ENCODE measurements at places on chromosomes 12 and 14.

GRCh38 chr14:72567226-72567625 lies 326.7 kb downstream of the DPF3 start:
- DNase-seq, result no peak

DNA sequence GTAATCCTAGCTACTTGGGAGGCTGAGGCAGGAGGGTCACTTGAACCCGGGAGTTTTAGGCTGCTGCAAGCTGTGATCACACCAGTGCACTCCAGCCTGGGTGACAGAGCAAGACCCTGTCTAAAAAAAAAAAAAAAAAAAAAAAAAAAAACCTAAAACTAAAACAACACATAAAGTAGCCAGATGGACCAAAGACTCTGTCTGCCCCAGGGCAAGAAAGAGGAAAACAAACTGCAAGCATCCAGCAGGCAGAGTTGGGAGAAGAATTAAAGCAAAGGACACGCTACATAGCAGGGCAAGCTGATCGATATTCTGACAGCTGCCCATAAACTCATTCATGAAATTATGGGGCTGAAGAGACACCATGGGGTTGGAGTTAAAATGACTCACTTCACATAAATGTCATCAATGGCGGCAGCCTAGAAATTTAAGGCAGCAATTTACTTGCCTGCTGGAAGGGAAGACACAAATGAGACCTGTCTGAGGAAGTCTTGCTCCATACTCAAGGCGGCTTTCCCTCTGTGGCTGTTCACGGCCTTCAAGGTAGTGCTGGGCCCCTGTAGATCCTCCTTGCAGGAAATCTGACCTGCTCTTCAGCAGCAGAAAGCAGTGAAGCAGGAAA lies 259.1 kb upstream of the FKBP4 start:
- no peak for DNase-seq

DNA sequence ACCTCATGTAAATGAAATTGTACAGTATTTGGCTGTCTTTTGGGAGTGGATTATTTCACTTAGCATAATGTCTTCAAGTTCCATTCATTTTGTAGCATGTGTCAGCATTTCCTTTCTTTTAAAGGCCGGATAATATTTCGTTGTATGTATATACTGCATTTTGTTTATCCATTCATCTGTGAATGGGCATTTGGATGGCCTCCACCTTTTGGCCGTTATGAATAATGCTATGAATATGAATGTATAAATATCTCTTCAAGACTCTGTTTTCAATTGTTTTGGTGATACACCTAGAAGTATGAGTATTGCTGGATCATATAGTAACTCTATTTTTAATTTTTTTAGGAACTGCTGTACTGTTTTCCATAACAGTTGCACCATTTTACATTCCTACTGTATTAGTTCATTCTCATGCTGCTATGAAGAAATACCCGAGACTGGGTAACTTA lies 164.9 kb downstream of the DYRK2 start:
- no peak for DNase-seq

DNA sequence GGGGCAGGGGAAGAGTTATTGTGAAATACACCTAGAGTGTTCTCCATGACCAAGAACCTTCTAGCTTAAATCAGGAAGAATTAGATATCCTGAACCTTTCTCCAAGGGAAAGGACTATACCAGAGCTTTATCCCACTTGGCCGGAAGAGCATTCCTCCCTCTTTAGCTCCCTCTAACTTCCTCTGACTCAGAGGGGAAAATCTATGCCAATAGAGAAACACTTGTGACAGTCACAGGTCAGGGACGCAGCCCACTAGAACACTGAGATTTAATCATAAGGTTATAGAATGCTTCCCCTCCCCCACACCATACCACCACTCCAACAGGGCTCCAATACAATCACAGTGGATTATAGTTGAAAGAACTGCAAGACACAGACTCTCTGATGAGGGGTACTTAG lies 55.4 kb upstream of the RFX4 start:
- DNase-seq, result no peak

DNA sequence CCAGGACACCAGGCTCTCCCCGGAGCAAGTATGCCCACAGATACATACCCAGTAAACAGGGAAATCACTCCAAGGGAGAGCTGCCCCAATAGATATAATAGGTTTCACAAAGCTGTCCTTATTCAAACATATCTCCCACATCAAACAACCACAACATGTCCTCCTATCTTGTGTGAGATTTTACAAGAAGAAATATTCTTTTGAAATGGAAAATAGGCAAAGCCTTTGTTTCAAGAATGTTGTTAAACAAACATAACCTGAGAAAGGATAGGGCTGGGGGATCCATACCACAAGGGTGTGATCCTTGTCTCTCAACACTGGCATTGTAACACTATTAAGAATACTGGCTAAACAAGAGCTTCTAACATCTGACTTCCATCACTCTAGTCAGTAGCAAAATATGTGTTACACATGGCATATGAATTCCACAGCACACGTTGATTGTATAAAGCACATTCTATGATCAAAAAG lies 32.9 kb downstream of the LGR5 start:
- DNase-seq, result no peak

GRCh38 chr12:112317481-112317880 lies 64.8 kb downstream of the HECTD4 start:
- DNase-seq, result no peak

DNA sequence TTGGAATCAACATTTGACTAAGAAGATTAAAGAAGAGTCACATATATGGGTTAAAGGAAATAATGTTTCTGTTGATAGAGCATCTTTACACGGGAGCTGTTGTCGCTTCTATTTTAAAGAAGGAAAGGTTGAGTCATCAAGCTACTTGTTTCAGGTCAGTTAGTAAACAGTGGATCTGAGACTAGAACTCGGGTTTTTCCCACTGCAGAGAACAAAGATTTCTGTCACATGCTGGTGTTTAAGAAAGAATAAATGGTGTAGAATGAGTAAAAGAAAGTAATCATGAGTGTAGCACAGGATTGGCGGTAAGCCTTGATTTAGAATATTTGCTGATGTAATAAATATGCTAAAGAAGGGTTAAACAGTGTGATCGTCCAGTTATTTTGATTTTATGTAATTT lies 455.5 kb downstream of the AEBP2 start:
- no peak for DNase-seq

GRCh38 chr14:85572011-85572410 lies 42.1 kb downstream of the FLRT2 start:
- no peak for DNase-seq

DNA sequence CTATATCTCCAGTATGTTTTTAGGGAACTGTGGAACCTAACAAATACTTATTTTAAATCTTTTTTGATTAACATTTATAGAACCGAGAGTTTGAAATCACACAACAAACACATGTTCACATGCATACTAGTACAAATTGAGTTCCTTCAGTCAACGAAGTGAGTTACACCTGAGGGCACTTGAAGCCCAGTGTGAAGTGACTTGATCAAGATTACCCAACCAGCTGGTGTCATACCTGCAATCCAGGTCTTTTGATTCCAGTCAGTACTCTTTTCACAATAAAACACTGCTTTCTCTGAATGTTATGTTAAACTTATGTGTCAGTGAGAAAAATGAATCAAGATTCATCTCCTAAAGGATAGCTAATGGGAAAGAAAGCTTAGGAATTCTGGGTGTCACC lies 35.2 kb downstream of the VRK1 start:
- no peak for DNase-seq

DNA sequence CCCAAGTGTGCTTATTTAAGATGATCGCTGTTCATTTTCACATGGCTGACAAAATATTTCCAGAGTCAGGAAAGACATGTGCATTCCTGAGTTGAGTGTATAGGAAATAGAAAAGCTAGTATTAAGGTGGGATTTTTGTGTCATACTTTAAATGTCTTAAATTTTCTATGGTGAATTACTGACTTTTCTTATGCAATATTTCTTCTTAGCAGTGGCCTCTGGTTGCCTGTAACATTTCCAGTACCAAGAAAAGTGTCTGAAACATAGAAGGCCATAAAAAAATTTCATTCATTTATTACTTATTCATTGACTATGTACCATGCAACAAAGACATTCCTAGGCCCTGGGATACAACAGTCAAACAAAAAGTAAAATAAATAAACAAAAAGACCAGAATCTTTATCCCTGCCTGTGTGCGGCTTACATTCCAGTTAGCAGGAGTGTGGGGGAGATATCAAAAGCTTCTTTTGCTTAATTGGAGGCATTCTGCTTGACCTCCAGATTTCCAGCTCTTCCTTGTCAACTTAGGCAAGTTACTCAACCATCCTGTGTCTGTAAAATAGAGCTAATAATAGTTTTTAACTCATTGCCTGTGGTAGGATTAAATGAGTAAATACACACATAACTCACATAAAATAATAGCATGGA lies 216.3 kb upstream of the FLRT2 start:
- DNase-seq, result no peak

DNA sequence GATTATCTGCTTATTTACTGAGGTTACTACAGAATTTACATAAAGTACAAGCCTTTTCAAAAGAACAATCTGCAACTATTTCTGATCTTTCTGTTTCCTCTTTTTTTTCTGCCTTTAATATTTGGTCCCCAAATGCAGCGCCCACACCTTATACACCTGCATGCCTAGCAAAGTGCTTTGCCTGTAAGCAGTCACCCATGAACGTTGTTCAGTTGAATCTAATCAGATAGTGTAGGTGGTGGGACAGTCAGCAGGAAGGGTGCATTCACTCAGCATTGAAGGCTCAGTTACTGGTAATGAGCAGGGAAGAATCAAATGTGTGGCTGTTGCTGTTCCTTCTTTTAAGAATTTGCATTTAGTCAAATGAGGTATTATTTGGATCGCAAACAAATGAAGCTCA lies 108.4 kb downstream of the GPR135 start:
- no peak for DNase-seq

- no peak for DNase-seq
Measured at GRCh38 chr12:57469296-57470164, 9.9 kb downstream of the GLI1 start.

DNA sequence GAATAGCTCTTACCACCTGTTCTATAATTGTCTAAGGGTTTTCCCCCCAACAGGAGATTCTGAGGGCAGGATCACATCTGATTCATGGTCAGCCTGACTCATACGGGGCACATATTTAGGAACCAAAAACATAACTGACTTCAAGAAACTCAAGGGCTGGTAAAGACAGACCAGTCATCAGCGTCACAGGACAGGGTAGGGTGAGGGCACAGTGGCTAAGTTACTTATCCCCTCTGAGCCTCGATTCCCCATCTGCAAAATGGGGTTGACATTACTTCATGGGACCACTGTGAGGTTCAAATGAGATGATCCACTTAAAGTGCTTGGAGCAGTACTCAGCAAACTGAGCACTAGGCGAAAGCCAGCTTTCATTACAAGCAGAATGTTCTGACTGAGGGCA lies 606 bp downstream of the CINP start:
- no peak for DNase-seq

DNA sequence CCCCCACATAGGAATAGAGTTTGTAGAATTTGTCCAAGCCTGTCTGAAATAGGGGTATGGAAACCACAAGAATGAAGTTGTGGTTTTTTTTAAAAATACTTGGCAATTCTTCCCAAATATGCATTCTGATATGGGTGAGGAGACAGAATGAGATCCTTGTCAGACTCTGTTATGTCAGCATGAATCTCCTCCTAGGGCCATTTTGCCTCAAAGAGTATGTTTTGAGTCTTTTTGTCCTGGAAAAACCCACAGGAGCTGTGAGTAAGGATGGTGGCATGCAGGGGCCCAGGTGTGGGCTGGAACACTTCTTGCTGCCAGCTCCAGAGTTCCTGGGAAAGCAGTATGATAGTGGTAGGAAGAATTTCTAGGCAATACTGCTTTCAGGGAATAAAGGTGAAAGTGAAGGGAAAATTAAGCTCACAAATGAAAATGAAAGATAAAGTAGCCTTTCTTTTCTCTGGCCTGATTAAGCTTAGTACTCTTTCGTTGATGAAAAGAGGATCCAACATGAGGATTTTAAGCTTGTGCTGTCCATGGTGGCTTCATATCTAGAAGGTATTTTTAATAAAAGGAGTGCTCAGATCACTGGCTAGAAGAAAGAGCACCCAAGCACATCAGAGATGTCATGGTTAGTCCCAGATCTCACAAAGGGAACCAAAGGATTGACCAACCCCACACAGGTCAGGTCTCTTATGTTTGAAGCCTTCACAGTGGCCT lies 130.8 kb downstream of the LLPH start:
- no peak for DNase-seq

- DNase-seq, result no peak
Measured at GRCh38 chr12:24719293-24719721, 229.6 kb downstream of the BCAT1 start.

GRCh38 chr14:41146391-41146790 lies 460.3 kb upstream of the LRFN5 start:
- no peak for DNase-seq

- DNase-seq, result no peak
Measured at GRCh38 chr12:50642761-50643160, 121.1 kb upstream of the ATF1 start.

- DNase-seq, result peak; percentile 17
Measured at GRCh38 chr14:77965919-77966435, 166.1 kb downstream of the ADCK1 start.

- DNase-seq, result no peak
Measured at GRCh38 chr14:96189281-96189711, 15.3 kb upstream of the BDKRB2 start.

DNA sequence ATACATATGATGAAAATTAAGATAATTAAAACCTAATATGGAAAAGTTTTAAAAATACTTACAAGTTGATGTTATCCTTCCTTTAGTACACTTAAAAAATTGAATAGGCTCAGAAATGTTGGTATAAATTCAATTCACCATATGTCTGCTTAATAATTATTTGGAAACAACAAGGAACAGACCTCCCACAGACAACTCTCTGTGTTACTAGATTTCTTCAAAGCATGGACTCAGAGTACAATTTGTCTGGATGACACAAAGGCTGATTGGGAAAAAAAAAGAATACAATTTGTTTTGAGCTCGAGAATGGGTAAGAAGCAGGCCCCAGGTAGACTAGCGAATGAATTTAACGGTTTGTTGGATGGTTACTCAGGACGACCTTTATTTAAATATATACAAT lies 48.9 kb upstream of the BTG1 start:
- no peak for DNase-seq

- DNase-seq, result no peak
Measured at GRCh38 chr12:4569261-4569660, 7.3 kb downstream of the DYRK4 start.

- no peak for DNase-seq
Measured at GRCh38 chr14:64875350-64875749, 4.4 kb downstream of the SPTB start.

- DNase-seq, result no peak
Measured at GRCh38 chr14:40292664-40293063, 860.4 kb upstream of the FBXO33 start.

GRCh38 chr12:4723226-4723625 lies 3.0 kb downstream of the GALNT8 start:
- no peak for DNase-seq
